ENCODE measurements at places on chromosomes 5 and 9.

DNA sequence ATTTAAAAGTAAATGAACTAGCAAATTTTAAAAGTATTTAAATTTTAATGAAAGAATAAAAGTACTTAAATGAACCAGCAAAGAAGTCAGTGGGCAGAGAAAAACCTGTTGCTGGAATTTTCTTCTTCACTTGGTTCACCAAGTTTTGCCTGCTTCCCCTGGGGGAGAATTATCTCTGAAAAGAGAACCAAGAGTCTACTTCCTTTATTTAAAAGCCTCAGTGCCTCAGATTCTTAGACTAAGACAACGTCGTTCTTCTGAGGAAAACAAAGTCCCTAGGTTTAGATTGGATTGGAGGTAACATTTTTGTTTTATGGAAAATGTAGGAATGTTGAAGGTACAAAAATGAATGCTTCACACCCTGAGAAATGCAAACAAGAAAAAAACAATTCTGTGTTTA lies 7.4 kb upstream of the KLF4 start:
- no peak for DNase-seq

GRCh38 chr5:77841616-77842015 lies 65.5 kb upstream of the TBCA start:
- DNase-seq: no peak

- DNase-seq: no peak
Measured at GRCh38 chr5:143564417-143564816, 160.9 kb upstream of the NR3C1 start.

- DNase-seq: no peak
Measured at GRCh38 chr9:27659571-27659970, 86.3 kb upstream of the C9orf72 start.

DNA sequence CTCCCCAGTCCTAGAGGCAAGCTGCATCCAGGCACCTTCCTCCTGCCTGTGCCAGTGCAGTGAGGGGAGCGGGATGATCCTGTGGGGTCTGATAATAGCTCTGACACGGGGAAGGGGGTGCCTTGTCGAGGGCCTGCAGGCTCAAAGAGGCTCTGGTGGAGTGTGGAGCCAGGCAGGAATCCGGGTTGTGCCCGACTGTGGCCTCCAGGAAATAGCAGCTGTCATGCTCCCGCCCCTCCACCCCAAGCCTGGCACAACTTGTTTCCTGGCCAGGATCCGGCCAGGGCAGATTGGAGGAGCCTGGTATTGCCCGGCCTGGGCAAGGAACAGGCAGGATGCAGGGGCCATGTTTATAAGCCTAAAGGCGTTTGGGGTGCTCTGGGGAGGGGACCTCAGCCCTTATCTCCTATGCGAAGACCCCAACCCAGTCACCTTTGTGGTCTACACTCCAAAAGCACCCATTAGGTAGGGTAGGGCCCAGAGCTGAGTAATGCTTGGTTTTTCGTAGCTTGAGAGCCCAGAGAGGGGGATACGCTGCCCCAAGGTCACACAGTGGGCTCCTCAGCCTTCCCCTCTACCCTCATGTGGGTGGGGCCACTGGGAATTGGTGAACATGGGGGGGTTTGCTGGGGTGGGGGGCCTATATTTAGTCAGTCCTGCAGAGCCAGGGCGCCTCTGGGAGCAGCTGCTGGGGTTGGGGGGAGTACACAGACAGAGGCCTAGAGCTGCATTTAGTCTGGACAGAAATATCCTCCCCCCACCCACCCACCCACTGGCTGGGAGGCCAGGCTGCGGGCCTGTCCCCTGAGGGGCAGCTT lies 12.2 kb downstream of the CXXC5 start:
- no peak for DNase-seq

DNA sequence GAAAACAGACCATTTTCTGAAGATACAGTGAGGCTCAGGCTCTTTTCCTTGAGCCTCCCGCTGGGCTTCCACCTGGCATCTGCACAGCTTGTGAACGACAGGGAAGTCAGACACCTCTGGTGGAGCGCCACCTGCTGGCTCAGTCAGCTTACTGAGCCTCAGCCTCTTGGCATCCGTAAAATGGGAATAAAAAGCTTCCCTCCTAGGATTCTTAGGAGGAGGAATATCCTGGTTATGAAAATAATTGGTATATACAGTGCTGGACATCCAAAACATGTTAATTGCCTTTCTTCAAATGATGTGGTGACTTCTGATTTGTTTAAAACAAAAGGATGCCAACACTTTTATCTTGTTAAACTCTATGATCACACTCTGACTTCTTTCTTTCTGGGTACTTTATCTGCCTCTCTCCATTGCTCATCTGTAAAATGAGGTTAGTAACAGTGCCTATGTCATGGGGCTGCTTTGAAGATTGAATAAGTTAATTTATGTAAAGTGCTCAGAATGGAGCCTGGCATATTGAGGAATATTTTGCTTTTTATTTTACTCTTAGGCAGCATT lies 67.5 kb downstream of the MAMDC2 start:
- peak; percentile 68 for DNase-seq

GRCh38 chr5:91521334-91521733 lies 138.2 kb upstream of the ARRDC3 start:
- DNase-seq: no peak

DNA sequence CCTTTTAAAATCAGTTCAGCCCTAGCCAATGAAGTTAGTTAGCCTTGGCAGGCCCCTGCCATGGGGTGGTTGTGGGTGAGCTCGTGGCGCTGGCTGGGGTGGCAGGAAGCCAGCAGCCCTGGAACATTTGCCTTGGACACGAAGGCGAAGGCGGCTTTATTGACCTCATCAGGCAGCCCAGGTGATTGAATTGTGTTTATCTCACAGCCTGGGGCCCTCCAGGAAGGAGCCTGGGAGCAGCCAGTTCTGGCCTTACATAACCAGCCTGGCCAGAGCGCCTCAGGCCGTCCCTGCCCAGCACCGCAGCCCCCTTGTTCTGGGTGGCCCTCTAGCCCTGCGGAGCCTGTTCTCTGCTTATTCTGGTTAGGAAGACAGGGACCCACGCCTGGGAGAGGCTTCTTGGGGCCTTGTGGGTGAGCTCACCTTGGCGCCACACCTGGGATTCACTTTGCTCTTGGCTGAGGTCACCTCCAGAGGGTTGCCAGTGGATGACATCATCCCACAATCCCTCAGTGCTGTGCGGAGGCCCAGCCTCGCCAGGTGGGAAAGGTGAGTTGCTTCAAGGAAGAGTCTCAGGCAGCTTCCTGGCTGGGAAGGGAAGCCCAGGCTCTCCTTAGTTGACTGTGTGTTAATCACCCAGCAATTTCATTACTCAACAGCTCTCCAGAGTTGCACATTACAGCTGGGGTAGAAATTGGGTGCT lies 54.4 kb upstream of the RPL26L1 start:
- no peak for DNase-seq

GRCh38 chr9:120934281-120934680 lies 7.7 kb upstream of the TRAF1 start:
- peak; percentile 41 for DNase-seq

GRCh38 chr5:135650081-135650480 lies 71.3 kb upstream of the CXCL14 start:
- no peak for DNase-seq

Measured in activated T-cell treated with anti-CD3 and anti-CD28 coated beads, Interleukin-2, amount 50 U/mL, for 48 hours (primary cell).